ENCODE measurements at places on chromosomes 2 and 18. TPM values are rescaled to one million over a fixed set of nuclear protein-coding genes. Genes with fewer than 3 reads are reported as not detected.

- DNase-seq = no peak
These were observed 734 bp downstream of the SLC25A12 start for GRCh38 chr2:171893196-171893823.

- no peak for DNase-seq
These were observed 120.1 kb downstream of the CYP26B1 start for GRCh38 chr2:72027426-72028161.

- no peak for DNase-seq
These were observed 225.4 kb upstream of the SMAD2 start for GRCh38 chr18:48155856-48156255.

UGT1A4 gene
- not detected for total RNA-seq

TMEM37 gene
- total RNA-seq = 0.28 TPM

- DNase-seq = no peak
These were observed 288.1 kb downstream of the CCDC178 start for GRCh38 chr18:33152376-33152775.

CFAP221 gene
- total RNA-seq = not detected
